ENCODE measurements at places on chromosomes 6 and 20.

- no peak for DNase-seq
Observed at GRCh38 chr20:33444797-33445560, 1.4 kb upstream of the SNTA1 start.

DNA sequence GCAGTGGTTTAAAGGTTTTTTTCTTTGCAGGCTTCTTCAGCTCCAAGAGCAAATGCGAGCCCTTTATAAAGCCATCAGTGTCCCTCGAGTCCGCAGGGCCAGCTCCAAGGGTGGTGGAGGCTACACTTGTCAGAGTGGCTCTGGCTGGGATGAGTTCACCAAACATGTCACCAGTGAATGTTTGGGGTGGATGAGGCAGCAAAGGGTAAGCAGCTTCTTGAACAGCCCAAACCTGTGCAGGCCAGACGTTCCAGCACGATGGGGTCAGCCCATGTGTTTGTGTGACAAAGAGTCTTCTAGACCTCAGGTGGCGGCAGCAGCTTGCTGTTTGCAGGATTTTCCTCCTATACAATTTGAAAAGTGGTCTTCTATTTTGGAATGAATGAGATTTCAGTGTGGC lies 17.7 kb downstream of the DSP start:
- DNase-seq, result no peak

GRCh38 chr6:143146186-143146851 lies 85.6 kb downstream of the AIG1 start:
- DNase-seq, result no peak

- no peak for DNase-seq
Observed at GRCh38 chr6:107523054-107523791, 33.3 kb downstream of the SOBP start.

DNA sequence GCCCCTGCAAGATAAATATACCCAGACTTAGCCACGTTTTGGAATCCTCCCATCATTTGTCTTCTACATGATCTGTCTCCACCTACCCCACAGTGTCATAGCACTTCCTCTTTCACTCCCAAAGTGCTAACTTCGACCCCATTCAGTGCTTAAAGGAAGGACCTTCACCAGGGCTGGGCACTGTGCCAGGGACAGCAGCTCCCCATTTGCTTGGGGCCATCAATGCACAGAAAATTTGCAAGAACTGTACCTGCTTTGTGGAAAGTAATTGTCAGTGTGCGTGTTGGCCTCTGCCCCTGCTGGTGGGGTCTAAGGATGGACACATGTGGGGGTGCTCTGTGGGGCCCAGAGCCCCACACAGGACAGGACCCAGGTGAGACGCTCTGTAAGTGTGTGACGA lies 5.2 kb upstream of the BPIFA2 start:
- DNase-seq, result no peak

DNA sequence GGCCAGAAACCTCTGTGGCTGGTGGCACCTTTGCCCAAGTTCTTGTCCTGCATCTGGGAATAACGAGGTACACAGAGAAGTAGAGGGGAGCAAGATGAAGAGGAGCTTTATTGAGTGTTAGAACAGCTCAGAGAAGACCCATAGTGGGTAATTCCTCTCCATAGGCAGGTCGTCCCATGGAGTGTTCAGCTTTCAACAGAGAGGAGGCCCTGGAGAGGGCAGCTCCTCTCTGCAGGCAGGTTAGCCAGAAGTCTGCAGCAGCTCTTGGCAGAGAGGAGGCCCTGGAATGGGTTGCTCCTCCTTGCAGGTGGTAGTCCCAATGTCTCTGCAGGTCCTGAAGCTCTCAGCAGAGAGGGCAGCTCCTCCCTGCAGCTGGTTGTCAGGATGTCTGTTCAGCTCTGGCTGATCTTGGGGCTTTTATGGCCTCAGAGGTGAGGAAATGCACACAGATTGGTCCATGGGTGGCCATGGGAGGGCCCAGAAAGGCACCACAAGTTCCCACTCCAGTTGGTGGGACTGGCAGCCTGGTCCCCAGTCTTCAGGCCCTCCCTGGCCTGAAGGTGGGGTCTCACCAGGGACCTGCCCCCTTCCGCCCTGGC lies 89.0 kb downstream of the IPCEF1 start:
- no peak for DNase-seq

DNA sequence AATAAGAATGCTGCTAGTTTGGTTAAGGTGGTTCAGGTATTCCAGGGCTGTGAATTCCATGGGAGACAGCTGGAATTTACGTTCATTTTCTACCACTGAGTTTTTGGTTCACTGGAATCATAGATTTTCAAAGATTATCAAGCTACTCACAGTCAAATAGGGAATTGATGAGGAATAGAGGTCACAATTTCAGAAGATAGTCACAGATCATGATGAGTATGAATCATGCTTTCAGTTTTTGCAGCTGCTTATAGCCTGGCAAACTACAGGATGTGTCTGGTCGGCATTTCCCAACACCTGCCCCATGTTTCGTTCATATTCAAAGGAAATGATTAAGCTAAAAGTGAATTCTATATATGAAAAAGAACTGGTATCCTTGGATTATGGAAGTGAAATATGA lies 58.7 kb downstream of the BCKDHB start:
- DNase-seq, result peak; percentile 37

Data from endothelial cell of umbilical vein (primary cell).